NCI-H526 (cell line): ENCODE measurements at places on chromosomes 4 and X.

GRCh38 chr4:173218411-173219125, 50.0 kb downstream of the GALNT7 start:
- DNase-seq = no peak

GRCh38 chr4:33067221-33067620, 2347.1 kb downstream of the PCDH7 start:
- DNase-seq = no peak

- DNase-seq = no peak
These were observed 584 bp downstream of the TMEM271 start for GRCh38 chr4:575281-576141.

DNA sequence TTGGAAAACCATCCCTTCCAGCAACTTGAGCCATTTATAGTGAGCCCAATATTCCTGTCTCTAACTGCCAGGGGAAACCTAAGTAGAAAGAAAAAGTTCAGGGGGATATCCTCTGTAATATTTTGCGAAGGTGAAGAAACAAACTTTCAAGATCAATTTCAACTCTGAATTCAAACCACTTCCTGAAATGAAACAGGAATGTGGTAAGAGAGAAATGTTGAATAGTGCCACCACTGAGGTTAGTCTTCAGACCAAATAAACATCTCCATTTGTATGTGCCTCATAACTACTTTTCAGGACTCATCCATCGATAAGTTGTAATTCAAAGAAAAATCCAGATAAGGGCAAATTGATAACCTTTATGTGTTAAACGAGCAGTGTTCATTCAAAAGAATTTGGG, 128.7 kb downstream of the GABRB1 start:
- no peak for DNase-seq

GRCh38 chr4:183554878-183555585, 50.2 kb downstream of the ING2 start:
- DNase-seq = no peak

- DNase-seq = no peak
These were observed 36.2 kb downstream of the DCX start for GRCh38 chrX:111375747-111376146.

GRCh38 chr4:78766026-78766425, 10.1 kb upstream of the BMP2K start:
- DNase-seq = no peak

DNA sequence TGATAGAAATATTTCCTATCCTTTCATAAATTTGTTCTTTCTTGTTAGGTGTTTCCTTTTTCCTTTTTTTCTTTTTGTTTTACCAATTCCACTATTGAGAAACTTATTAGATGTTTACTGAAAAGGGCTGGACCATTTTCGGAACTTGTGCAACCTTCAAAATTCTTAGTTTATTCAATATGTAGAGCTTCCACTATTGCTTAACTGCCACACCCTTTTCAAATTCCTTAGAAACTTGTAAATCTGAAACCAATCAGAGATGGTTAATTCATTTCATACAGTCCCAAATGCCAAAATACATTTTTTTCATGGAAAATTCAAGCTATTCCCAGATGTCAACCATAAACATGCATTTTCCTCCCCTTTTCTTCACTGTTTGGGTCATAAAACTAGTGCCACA, 66.1 kb upstream of the SLC39A8 start:
- no peak for DNase-seq

DNA sequence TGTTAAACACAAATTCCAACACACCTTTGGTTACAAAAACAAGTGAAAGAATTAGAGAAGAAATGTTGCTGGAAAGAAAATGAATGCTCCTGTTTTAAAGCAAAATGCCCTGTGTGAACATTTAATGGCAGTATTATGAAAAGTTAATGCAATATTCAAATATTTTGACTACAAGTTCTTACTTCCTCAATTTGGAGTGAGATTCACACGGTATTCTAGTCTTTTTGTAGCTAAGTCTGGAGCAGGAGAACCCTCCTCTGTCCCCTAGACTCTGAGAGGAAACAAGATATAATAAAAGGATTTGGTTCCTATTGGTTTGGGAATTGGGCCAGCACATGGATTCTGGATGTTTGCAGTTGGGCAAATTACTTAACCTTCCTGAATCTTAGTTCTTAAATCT, 12.7 kb downstream of the MAD2L1 start:
- no peak for DNase-seq

DNA sequence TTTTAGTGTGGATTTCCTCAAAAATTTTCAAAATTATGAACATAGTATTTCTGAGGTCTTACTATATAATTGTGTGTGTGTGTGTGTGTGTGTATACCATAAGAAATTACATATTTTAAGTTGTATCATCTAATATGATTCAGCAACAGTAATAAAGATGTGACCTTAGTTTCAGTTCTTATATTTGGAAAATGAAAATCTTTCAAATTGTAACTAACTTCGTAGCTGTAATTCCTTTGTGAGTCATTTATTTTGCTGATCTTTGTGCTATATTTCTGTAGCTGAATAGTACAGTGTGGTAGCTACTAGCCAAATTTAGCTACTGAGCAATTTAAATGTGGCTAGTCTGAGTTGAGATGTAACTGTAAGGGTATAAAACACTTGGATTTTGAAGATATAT, 116.4 kb downstream of the RAP1GDS1 start:
- no peak for DNase-seq

GRCh38 chr4:182143086-182143821, 99.9 kb upstream of the TENM3 start:
- DNase-seq = no peak

DNA sequence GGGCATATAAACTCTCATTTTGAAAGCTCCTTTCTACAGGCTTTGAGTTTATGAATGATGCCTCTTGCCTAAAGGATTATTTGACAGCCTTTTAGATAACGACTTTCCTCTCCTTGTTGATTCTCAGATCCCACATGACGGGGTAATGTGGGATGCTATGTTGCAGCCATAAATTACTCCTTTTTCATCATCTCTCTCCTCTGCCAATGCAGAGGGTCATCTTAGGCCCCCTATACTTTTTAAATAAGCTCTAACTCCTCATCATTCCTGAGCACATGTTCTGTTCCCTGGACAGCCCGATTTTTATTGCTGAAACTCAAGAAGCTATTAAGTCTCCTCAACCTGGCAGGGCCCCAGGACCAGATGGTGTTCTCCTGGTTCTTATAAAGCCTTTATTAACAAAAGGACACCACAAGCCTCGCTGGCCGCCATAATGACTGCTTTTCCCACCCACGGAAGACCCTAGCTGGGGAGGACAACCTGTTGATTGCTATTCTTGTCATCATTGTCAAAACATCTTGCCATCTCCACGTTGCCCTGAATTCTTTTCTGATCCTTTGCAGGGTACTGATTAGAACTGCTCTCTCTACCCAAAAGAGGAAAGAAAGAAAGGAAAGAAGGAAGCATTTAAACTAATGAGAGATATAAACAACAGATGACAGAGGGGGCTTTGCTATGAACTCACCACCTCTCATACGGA, 150.7 kb downstream of the DHX15 start:
- no peak for DNase-seq

DNA sequence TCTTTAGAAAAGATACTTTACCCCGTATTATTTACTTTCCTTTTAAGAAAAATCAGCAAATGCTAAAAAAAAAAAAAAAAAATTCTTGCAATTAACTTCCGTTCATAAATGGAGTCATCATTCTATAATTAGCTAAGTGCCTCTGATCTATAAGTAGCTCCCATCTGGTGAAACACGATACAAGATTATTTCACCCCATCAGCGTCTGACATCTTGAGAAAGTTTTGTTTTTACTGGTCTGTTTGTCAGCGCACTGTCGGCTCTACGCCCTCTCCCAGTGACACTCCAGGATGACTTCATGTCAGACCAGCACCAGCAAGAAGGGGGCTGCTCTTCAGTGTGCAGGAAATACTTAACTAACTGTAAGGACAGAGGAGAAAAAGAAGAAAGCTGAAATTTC, 108.3 kb downstream of the AFAP1 start:
- DNase-seq = no peak

- DNase-seq = no peak
These were observed 771 bp upstream of the LAMTOR3 start for GRCh38 chr4:99894998-99895397.

GRCh38 chrX:37809970-37810369, 30.1 kb downstream of the CYBB start:
- DNase-seq = no peak

DNA sequence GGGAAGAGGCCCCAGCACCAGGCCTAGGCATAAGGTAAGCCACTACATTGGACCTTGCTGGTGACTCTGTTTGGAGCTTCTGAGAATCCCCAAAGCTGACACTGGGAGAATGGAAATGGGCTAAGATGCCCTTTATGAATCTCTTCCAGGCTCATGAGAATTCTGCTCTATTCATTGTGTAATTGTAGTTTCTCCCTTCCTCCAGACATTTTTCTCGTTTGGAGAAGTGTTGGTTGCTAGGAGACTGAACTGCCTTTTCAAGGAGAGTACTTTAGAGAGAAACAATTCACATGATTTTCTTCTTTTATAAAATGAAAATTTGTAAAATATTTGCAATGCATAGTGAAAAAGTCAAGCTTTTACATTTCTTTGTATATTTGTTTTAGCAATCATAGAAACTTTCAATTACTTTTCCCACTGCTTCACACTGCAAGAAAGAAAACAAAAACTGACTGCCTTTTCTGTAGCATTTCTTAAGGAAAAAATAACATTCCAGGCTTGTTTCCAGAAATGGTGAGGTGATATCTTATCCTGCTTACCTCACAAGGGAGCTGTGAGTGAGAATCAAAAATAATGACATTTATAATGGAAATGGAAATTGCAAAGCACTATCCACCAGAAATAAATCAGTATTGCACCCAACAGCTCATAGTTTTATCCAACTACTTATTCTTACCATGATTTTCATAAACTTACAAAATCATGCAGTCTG, 24.9 kb upstream of the DCHS2 start:
- no peak for DNase-seq

DNA sequence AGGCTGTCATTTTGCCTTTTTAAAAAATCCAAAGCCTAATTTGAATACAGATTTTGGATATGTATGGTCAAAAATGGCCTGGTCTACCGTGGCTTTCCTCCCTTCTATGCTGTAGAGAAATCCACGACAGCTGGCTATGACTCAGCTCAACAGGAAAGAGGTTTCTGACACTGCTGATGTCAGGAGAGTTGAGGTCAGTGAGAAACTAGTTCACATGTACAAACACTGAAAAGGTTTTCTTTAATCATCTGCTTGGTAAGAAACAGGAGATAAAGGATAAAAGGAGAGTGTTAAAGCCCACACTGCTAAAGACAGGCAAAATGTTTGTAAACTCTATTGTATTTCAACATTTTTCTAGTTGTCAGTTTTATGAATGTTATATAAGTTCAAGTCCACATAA, 113.9 kb downstream of the NYX start:
- no peak for DNase-seq

GRCh38 chr4:182418054-182418734, 175.0 kb downstream of the TENM3 start:
- DNase-seq = no peak

GRCh38 chr4:119284876-119285780, 36.8 kb downstream of the FABP2 start:
- DNase-seq = no peak

DNA sequence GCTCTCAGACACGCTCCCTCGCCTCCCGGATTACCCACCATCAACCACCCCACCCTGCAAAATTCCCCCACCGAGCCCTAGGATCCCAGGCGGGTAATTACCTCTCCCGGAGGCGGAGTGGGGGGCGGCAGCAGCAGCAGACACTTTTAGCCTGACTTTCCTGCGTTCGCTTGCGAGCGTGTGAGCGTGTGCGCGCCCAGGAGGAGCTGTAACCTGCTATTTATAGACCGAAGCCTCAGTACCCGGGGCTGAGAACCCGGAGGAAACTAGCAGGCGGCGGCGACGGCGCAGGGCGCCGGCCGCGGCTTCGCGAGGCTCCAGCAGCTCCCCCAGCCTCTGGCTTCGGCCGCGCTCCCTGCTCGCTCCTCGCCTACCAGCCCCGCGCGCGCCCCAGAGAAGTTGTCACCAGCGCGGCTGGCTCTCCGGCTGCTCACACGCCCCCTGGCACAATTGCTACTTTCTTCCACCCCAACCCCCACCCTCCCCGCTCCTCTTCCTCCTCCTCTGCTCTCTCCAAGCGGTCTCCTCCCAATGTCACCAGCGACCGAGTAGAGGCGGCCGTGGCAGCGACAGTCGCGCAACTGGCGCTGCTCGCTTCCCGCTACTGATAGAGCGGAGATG, at the start of gene INPP4B:
Gene INPP4B (minus strand): TSS at position 194 of the 621 bp plus-strand sequence.
- no peak for DNase-seq

DNA sequence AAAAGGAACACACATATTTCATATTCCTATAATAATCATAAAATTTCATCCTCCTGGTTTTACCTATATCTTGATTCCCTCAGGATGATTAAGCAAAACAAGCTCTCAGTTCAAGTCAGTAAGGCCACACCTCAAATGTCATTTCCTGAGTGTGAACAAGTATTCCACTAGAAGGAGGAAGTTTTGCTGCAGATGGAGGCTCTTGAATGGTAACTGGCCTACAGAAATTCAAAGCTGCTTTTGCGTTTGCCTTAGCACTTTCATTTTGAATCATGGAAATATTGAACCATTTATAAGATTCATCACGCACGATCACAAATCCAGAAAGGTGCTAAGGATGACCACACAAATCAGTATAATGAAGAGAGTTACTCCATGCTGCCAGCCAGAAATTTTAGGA, 254.4 kb upstream of the CXXC4 start:
- no peak for DNase-seq

- DNase-seq = no peak
These were observed 6.2 kb downstream of the LINC00632 start for GRCh38 chrX:140715787-140716186.

DNA sequence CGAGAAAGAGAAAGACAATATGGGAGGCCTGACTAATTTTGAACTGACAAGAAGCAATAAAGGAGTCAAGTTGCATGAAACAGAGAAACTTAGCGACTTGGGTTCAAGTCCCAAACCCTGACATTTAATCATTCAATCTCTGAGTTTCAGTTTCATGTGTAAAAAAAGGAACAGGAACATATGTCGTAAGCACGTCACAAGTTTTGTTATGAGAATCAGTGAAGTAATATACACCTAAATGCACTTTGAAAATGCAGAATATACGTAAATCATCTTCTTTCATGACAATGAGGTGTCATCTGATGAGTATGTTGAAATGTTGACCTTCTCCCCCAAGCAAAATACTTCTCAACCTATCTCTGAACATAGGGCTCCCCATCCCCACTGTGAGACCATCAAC, 10.4 kb downstream of the ACOT9 start:
- no peak for DNase-seq

- no peak for DNase-seq
These were observed 3.2 kb downstream of the TAPT1 start for GRCh38 chr4:16222957-16223527.

DNA sequence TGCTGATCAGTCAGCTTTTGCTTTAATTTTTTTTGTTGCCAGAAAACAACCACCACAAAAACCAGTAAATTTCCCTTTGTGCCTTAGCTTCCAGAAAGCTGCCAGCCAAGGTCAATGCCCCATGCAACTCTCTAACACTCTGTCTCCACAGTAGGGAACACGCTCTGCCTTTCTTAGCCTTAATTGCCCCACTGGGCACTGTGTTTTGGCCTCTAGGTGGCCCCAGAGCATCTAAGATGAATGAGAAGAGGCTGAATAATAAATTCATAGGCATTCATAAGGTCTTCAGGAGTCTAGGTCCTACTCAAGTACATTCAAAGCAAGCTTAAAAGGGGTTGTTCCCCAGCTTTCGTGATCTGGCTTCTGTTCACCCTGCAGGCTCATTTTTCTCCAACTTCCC, 57.7 kb upstream of the PASD1 start:
- peak; percentile 21 for DNase-seq

- DNase-seq = no peak
These were observed 80.2 kb upstream of the FHL1 start for GRCh38 chrX:136067097-136067496.

- DNase-seq = no peak
These were observed 736.5 kb upstream of the FTHL17 start for GRCh38 chrX:31808357-31808756.
